Activated gamma-delta T cell (primary cell): ENCODE measurements at places on chromosomes 1 and 21.

GRCh38 chr1:212341090-212341489 is 55.9 kb downstream of the PPP2R5A start:
- DNase-seq, result no peak

- DNase-seq, result no peak
These were observed 28.4 kb upstream of the DMRTB1 start for GRCh38 chr1:53430779-53431178.

DNA sequence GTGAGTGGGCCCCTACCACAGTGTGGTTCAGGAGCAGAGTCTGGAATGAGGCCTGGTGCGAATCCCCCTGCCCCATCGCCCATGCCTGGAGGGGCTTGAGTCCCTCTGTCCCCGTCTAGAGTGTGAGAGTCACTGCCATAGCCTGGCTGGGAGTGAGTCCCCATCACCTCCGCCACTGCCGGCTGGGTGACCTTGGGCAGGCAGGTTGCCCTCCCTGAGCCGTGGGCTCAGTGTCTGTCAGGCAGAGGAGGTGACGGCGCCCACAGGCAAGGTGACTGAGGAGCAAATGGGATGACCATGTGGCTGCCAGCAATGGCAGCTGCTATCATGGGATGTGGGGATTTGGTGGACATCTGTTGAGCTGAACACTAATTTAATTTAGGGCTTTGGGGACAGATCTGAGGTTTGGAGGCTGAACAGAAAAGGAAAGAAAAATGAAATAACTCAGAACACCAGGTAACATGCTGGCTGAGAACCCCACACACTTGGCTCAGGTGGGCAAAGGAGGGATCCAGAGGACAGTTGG is 38.1 kb upstream of the GPR153 start:
- DNase-seq, result no peak

- DNase-seq, result no peak
These were observed 11.4 kb downstream of the RPE65 start for GRCh38 chr1:68438310-68438709.

DNA sequence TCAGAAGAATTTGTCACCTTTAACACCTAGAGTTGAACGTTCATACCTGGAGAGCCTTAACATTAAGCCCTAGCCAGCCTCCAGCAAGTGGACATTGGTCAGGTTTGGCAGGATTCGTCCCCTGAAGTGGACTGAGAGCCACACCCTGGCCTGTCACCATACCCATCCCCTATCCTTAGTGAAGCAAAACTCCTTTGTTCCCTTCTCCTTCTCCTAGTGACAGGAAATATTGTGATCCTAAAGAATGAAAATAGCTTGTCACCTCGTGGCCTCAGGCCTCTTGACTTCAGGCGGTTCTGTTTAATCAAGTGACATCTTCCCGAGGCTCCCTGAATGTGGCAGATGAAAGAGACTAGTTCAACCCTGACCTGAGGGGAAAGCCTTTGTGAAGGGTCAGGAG is 52.3 kb downstream of the UBE4B start:
- DNase-seq, result no peak

DNA sequence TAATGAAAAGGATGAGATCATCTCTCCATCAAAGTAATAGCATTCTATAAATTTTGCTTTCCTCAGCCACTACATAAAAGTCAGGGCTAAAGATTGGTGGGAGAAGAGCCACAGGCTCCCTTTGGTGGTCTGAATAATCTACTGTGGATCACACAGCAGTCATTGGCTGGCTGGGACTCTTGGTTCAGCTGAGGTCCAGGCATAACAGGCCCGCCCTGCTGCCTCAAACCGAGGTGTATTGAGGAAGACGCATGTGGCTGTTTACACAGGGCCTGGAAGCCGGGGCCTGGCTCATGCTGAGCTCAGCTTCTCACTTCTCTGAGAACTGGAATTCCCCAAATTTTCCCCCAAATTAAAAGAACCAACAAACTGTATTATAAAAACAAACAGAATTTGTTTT is 139.2 kb downstream of the PTPRC start:
- DNase-seq, result no peak

DNA sequence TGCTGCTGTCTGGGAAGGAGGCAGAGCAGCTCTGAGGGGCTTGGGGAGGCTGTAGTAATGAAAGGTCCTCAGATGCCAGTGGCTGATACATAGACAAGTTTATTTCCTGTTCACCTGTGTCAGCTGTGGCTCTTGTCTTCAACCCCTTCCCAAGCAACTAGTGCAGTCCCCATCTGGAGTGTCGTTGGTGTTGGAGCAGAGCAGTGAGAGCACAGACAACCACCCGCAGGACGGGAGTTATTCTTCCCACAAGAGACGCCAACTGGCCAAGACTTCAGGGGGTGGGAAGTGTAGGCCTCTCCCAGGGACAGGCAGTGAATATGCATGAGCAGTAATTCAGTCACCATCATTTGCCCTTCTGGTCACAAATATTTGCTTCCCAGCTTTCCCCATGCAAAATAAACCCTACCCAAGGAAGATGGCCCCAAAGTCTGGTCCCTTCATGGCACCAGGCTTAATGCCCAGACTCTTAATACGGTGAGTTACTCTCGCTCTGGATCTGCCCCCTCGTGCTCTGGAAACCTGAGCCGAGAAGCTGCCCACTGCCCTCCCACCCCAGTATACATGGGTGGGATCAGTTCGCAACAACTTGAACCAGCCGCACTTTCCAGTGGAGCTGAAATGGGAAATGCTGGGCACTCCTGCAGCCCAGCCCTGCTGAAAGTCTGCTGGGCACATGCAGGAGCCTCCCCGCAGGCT is 153.5 kb upstream of the COL6A1 start:
- no peak for DNase-seq

GRCh38 chr1:241156231-241156965 is 200.6 kb downstream of the RGS7 start:
- no peak for DNase-seq
